NCI-H1417 (cell line): ENCODE measurements at places on chromosomes 6 and 20.

GRCh38 chr20:32674362-32674789 lies 635 bp upstream of the C20orf203 start:
- DNase-seq: peak; percentile 64

DNA sequence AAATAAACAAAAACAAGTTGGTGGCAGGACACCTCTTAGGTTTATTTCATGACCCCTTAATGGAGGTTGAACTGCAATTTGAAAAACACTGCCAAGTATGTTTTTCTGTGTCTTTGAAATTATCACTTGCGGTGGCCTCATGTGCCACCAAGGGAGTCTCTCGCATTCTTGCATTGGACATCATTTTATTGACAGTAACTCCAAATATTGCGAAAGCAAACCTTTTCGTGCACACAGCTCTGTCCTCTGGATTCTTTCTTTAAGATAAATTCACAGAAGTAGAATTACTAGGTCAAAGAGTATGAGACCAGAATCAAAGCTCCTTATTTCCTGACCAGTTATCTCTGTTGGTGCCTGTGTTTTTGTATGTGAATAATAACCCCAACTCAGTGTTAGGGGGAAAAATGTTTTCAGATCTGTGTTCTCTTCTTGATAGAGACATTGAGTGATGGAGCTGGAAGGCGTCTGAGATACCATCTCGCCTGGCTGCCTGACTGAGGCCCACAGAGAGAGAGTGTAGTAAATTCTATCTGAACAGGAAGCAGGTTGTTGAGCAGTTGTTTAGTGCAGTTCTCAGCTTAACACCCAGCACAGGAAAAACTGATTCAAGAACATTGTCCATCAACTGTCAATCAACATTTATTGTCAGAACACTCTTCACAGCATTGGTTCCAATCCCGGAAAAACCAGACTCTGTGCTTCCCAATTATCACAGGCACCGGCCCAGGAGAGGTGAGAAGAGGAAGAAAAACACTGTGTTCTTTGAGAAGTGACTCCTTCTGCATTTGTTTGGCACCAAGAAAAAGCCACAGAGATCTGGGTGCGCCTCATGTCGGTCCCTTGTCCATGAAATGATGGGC lies 2.2 kb upstream of the CCDC167 start:
- DNase-seq: no peak

GRCh38 chr20:1086277-1087213 lies 31.9 kb upstream of the PSMF1 start:
- DNase-seq: no peak

- no peak for DNase-seq
Measured at GRCh38 chr6:82906951-82907350, 158.7 kb downstream of the UBE3D start.

DNA sequence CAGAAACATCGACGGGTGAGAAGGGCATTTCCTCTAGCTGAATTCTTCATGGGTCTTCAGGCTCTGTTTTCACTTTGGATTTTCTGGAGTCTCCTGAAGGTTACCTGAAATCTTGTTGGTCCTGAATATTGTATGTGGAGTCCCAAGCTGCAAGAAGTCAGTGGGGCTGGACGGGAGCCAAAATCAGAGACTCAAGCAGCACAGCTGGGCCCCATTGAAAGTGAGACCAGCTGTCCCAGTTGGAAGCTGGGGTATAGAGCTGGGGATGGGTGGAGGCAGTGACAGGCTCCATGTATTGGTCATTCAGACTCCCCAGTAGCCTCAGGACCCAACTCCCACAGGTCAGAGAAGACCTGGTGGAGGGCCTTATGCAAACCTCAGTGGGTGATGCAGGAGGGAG lies 111.3 kb upstream of the MLN start:
- no peak for DNase-seq

- no peak for DNase-seq
Measured at GRCh38 chr6:141117874-141118273, 1014.9 kb upstream of the GJE1 start.

- no peak for DNase-seq
Measured at GRCh38 chr6:158207422-158207788, 39.3 kb downstream of the GTF2H5 start.

DNA sequence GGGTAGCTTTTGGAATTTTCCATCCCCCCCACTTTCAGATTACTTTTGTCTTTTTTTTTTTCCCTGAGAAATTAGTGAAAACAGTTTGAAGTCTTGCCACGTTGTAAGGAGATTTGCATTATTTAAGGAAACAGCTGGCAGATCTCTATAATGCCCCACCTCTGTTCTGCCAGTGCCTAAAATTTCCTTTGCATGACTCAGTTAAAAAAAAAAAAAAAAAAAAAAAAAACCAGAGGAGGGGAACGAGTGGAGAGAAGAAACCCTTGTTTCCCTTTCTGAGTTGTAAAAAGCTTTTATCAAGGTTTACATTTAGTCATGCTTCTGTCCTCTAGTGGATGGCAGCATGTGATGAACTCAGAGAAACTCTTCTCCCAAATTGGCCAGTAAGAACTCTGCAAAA lies 33.5 kb downstream of the CARMIL1 start:
- no peak for DNase-seq

DNA sequence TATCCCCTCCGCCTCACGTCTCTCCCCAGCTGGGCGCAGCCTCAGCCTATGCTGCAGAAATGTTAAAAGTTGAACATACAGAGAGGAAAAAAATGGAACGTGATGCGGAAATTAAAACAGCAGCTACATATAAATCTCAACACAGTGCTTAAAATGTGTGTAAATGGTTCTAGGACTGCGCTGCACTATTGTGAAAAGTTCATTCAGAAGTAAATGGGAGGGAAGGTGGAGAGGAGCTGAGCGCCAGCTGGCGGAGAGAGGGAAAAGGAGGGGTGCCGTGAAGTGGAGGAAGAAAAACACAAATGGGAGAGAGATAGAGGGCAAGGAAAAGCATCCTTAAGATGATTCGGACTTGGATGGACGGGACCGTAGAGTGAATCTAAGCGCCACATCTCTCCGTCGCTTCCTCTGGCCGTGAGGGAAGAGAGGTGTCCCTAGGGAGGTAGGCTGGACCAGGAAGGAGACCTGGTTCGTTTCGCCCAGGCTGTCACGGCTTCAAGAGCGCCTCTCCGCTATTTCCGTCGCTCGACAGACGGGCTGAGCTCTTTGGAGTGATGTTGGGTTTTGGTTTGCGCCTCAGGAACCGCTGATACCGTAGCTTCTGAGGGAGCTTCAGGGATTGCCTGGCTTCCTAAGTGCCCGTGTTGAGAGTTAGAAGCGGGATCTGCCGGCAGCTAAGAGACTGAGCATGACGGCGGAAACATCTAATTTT lies 113.7 kb downstream of the TRIM27 start:
- no peak for DNase-seq

- peak; percentile 87 for DNase-seq
Measured at GRCh38 chr6:43667245-43668150, 20.1 kb downstream of the MRPS18A start.

GRCh38 chr20:47272893-47273590 lies 83.5 kb downstream of the ZMYND8 start:
- DNase-seq: peak; percentile 74

- DNase-seq: no peak
Measured at GRCh38 chr20:41412324-41413120, 45.9 kb upstream of the EMILIN3 start.

- no peak for DNase-seq
Measured at GRCh38 chr20:41935259-41935791, 317.1 kb upstream of the CHD6 start.

- DNase-seq: no peak
Measured at GRCh38 chr6:152975204-152975915, 7.5 kb downstream of the FBXO5 start.

GRCh38 chr6:86685230-86685797 lies 252.0 kb upstream of the HTR1E start:
- no peak for DNase-seq

- DNase-seq: peak; percentile 49
Measured at GRCh38 chr6:168387911-168388310, 53.1 kb upstream of the SMOC2 start.

- no peak for DNase-seq
Measured at GRCh38 chr6:97123652-97124051, 159.4 kb downstream of the MMS22L start.

DNA sequence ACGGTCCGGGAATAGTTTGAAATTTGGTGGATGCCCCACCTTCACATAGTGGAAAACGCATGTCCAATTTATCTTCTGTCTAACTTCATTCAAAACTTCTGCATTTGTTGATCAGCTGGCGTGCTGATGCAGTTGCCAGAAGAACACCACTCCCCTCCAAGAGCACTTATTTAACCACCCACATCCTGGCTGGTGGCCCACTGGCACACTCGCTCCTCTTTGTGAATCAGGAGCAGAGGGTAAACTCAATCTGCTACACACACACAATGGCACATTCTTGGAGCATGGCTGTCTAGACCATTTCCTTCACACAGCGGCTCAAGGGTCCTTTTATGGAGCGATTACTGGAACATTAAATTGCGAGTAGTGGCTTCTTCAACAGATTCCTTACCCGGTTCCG lies 55.1 kb upstream of the CEP162 start:
- DNase-seq: no peak

GRCh38 chr20:37945091-37945547 lies 42.2 kb downstream of the VSTM2L start:
- peak; percentile 92 for DNase-seq

DNA sequence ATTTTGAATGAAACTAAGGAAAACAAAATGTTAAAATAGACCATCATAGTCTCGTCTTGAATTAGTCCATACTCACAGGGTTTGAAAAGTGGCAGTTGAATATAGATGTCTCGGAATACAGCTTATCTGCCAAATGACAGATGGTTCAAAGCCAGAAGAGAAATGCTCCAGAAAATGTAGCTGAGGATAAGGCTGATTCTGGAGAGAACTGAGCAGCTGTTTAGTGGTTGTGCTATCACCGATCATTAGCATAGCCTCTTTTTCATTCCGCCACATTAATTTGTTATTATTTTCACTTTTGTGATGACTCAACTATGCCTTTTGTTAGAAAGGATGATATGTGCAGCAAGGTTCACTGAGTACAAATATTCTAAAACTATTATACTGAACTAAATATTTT lies 390.2 kb upstream of the MAN1A1 start:
- DNase-seq: no peak

- no peak for DNase-seq
Measured at GRCh38 chr6:4736371-4736873, 39.8 kb upstream of the CDYL start.

DNA sequence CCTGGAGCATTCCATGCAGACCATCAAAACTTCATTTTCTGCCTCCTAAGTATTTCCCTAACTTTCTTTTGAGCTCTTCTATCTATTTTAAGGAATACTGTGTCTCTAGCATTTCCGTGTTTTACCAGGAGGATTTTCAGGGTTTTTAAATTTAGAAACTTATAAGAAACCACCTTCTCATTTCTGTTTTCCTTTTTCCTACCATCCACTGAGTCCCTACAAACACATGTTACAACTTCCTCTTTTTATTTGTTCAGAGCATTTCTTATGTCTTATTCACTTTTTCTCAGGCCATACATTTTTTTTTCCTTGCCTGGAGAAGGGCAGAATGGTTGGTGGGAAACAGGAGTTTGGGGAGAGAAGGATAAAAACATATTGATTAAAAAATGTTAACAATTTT lies 130.0 kb upstream of the BMP5 start:
- DNase-seq: no peak
